GM03348 (cell line): ENCODE measurements at places on chromosomes 7 and 10.

DNA sequence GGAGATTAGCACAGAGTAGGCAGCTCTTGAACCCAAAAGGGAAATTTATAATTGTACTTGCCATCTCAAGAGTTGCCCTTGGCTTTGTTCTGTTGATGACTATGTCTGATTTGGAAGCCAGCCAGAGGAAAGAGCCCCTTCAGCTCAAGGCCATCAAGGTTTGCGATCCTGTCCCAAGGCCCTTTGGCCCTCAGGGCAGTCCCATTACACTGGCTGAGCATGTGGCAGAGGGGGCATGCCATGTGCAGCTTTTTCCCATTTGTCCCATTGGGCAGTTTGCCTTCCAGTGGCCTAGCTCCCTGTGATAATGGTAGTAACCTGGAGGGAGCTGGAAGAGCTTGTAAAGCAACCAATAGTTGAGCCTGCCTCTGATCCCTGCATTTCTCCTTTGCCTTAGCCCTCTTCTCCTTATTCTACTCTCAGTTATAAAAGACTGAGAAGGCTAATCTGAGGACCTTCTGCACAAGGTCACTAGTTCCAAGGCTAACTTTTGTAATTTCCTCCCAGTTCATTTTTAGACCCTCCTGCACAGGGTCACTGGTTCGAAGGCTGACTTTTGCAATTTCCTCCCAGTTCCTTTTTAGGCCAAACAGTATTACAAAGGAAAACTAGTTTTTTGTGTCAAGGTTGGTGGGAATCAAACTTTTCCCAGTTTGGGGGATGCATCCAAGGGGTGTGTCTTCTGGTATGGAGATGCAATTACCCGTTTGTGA is 31.0 kb upstream of the ARHGAP12 start:
- no peak for DNase-seq

- DNase-seq: no peak
These were observed 13.6 kb downstream of the WBP1L start for GRCh38 chr10:102757323-102757722.

DNA sequence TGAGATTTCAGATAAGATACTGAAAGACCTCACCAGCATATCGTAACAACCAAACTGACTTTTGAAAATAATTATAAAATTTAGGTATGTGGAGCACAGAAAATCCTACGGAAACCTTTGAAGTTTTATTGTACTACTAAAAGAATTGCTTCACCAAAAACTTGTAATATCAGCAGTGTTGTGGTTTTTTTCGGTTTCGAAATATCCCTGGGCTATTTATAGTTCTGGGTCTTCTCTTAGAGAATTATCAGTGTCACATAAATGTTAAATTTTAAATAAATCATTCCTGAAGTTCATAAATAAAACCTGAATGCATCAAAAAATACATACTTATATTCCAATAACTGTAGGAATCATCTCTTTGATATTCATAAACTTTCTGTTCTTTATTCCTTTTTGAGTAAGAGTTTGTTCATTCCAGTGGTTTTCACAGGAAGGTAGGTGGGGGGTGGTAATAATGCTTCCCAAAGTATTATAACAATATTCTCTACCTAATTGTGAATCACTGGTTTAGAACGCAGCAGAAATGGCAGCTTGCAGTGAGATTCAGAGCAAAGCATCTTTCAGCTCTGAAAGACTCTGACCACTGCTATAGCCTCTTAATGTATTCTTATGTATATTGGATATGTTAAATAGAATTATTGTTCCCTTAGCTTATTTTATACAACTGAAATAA is 60.2 kb downstream of the ZNF277 start:
- DNase-seq: peak; percentile 16

DNA sequence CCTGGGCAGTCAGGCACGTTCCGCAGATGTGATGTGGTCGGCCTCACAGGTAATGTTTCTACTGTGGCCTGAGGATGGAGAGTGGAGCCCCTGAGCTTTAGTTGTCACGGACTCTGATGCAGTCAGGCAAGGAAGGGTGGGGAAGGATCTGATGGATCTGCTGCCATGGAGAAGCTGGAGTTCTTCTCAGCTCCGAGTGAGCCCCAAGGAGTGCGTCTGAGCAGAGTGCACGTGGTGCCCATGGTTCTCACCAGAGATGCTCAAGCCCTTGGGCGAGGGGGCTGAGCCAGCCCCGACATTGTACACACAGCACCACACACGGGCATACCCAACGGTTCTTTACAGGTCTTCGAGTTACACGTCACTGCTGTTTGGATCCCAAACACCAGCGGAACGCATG is 192.5 kb downstream of the EBF3 start:
- DNase-seq: no peak

GRCh38 chr7:48637382-48637781 is 287.0 kb upstream of the CDC14C start:
- DNase-seq: no peak

DNA sequence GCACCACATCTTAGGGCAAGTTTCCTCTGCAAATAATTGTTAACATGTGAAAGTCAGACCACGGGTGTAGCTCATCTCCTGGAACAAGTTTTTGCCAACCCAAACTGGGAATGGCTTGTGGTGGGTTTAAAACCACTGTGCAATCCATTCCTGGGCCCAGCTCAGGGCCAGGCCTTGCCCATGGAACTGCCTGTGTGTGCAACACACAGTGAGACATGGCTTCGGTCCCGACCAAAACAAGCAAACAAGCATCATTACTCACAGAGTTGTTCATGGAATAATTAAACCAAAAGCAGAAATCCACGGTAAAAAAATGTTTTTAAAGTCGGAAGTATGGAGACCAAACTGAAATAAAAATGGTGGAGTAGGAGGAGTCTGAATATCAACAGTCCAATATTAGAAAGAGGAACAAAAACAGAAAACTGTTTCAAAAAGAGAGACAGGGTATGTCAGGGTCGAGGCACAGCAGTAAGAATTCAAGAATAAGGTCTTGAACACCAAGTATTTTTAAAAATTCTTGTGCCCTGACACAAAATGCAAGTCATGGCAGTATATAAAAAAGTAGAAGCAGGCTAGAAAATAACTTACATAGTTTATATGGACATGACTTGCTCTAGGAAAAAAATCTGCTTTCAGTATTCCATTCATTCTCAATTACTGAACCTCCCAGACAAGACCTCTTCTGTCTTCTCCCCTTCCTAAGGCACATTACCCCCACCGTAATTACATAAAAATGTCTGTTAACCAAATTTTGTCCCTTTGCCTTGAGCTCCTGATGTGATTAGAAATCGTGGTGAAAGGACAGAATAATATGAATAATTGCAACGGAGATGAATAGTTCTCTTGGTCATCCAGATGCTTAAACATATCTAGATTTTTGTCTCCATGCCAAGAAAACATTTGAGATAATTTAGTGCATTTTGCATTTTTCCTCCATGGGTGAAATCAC is 88.4 kb downstream of the FAS start:
- DNase-seq: peak; percentile 37

DNA sequence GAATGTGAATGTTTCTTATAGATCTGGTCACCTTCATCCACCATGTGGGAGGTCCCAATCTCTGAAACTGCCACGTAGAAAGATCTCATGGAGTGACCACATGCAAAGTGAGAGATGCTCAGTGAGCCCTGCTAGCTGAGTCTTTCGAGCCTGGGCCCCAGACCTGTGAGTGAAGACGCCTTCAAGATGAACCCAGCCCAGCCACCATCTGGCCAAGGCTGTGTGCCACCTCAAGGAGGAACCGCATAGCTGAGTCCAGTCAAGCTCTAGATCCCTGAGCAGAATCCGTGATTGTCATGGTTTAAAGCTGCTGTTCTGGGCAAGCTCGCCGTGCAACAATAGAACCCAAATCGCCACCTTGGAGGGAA is 20.2 kb upstream of the PPIF start:
- DNase-seq: no peak

- no peak for DNase-seq
These were observed 64.6 kb downstream of the GSAP start for GRCh38 chr7:77351539-77352004.

- DNase-seq: peak; percentile 82
These were observed 51.6 kb downstream of the PRLHR start for GRCh38 chr10:118543714-118544400.
